Activated CD4-positive, alpha-beta T cell treated with anti-CD3 and anti-CD28 coated beads, Interleukin-2, amount 50 U/mL, for 4 hours (primary cell): ENCODE measurements at places on chromosomes 3 and 15.
A peak's percentile ranks its signal among the peaks of the same experiment; 100 is the strongest.

GRCh38 chr3:146883288-146883687 is 278.1 kb upstream of the PLSCR5 start:
- no peak for DNase-seq

DNA sequence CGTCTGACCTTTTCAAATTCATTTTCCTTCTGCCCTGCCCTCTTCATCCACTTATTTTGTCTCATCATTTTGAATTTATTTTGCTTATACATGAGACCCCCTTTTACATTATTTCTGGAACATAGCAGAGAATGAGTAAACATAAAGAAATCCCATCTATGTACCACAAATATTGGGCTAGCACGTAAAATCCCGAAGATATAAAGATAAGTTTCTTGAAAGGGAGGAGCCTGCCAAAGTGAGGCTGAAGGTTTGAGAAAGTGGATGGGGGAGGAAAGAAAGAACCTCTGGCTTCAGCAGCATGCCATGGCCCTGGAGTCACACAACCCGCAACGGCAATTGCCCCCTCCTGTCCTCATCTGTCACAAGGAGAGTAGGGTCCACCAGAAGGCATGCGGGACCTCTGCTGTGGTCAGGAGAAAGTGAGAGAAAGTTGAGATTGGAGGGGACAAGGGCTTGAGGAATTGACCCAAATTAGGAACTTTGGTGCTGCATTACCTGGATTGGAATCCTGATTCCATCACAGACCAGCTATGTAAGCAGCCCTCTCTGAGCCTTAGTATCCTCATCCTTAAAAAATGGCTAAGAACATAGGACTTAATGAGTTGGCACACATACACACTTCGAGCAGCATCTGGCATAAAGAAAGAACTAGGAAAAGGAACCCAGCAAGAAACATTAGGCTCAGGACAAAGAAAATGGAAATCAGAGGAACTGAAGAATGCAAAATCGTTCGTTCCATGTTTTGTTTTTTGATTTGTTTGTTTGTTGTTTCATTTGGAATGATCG is 53.7 kb upstream of the GYG1 start:
- DNase-seq: no peak

GRCh38 chr15:48507416-48508065 is 138.0 kb downstream of the FBN1 start:
- DNase-seq: no peak

GRCh38 chr3:57397175-57398026 is 104.9 kb upstream of the ASB14 start:
- DNase-seq: peak; percentile 39

DNA sequence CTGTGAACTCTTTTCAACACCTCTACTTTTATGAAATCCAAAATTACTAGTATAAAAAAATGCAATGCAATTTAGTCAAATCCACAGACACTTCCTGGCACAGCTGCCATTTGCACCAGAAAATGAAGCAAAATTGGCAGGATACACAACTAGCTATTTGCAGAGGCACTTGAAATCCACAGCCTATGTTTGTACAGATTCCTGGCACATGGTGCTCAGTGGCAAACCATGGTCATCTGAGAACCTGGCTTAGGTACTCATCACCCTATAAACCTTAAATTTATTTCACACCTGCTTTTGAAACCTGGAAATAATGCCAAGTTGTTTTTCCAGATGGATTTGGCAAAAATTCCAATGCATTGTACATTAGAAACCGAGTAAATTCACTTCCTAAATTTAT is 20.2 kb upstream of the PPM1L start:
- DNase-seq: no peak

GRCh38 chr3:47161983-47162696 is 1.8 kb downstream of the SETD2 start:
- no peak for DNase-seq
